Trophoblast cell (in vitro differentiated cells and primary cell): ENCODE measurements at places on chromosomes 5 and 9.
A peak's percentile ranks its signal among the peaks of the same experiment; 100 is the strongest.

DNA sequence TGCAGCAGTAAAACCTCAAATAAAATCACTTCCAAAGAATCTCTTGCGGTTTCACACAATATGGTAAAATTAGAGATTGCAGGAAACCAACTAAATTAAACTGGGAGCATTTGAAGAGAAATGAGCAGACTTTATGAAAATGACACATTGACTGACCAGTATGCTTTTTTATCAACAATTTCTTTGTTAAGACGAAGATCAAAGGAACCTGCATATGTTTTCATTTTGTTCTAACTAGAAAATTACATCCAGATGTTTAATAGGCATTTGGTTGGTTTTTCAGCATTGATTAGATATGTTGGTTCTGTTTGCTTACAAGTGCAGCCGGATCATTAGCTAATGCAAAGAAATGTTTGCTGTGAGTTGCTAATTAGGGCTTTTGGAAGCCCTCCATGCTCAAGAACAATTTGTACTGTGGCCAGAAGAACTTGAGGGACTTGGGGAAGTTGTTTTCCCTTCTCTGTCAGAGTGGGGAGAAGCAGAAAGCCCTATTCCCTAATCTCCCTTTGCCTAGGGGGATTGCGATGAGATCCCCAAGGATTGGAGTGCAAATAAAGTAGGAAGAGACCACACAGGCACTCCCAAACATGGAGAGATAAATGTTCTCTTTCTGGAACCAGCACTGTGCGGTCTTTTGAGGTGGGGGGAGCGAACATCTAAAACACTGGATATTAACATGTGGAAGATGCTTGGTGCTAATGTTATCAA is 4.5 kb upstream of the TLE1 start:
- DNase-seq: no peak

DNA sequence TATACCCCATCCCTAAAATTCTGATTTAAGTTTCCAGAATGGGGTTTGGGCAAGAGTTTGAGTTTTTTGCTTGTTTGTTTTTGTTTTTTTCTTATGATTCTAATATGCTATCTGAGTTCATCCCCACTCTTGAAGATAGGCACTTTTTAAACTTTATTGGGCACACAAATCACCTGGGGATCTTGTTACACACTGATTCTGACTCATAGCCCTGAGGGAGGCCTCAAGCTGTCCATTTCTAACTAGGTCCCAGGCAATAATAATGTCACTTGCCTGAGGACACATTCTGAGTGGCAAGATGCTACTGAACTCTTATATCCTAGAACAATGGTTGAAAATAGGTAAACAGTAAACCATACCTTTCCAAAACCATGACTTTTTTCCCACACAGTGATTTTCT is 22.8 kb upstream of the ABLIM3 start:
- peak; percentile 70 for DNase-seq

- DNase-seq: no peak
Measured at GRCh38 chr5:81717860-81718259, 33.0 kb downstream of the SSBP2 start.

DNA sequence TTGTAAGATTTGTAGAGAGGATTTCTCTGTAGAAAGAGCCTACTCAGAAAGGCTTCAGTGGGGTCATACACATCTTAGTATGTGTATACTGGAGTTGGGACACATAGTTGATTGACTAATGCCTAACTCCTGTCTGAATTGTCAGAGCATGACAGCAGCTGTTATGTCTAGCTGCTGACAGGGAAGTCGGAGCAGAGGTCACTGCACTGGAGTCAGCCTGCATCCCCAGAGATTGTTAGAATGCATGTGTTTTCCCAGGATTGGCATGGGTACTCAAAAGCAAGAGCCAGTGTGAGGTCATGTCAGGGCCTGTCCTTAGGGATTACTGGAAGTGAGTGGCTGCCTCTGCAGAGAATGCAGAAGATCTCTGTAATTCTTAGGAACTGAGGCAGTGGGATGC is 82.7 kb downstream of the ITGA1 start:
- peak; percentile 97 for DNase-seq

DNA sequence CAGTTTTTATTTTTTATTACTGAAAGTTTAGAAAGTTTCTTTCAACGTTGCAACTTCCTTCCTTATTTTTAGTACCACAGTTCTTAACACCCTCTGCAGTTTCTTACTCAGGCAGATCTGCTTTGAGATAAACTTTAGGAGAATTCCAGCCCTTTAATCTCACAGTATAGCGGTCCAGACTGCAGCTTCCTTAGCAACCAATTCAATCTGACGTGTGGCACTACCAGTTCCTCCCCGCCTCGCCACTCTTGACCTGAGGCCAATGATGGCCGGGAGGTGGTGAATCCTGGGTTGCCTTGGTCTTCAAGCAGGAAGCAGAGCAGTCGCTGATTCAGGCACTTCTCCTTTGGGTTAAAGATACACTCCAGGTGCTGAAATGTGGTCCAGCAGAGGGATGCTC is 334.3 kb upstream of the TRPC7 start:
- DNase-seq: no peak

DNA sequence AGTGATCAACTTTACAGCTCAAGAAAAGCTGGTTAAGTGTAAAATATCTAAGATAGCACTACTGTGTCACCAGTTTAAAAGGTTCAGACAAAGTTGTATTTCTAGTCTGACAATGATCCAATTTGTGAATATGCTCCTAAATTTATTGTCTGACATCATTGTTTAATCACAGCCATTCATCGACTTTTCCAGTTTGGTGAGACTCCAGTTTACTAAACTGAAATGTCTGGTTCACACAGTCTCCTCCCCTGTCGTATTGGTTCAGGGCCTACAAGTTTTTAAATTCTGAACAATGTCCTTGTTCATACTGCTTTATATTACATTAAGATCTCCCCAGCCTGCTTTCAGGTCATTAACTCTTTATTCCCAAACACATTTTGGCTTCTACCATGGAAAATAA is 161.4 kb downstream of the CHSY3 start:
- no peak for DNase-seq

DNA sequence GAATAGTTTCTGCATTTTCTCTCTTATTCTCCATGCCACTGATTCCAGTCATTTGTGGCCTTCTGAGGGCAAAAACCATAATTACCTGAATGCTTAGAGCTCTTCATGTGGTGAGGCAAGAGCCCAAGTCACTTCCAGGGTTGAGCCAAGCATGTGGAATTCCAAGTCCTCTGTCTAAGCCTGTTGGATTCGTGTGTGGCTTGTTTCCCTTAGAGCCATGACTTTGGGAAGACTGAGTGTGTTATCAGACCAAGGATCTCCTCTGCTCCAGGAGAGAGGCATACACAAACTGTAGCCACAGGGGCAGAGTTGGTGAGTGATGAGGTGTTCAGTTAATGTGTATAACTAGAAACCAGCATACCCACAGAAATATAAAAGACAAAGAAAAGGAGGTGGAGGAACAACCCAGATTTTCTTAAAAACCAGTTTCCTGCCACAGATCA is 27.1 kb downstream of the SLC22A5 start:
- peak; percentile 92 for DNase-seq

DNA sequence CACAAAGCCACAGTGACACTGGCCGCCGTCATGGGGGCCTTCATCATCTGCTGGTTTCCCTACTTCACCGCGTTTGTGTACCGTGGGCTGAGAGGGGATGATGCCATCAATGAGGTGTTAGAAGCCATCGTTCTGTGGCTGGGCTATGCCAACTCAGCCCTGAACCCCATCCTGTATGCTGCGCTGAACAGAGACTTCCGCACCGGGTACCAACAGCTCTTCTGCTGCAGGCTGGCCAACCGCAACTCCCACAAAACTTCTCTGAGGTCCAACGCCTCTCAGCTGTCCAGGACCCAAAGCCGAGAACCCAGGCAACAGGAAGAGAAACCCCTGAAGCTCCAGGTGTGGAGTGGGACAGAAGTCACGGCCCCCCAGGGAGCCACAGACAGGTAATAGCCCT is 26.1 kb downstream of the HRH2 start:
- no peak for DNase-seq

DNA sequence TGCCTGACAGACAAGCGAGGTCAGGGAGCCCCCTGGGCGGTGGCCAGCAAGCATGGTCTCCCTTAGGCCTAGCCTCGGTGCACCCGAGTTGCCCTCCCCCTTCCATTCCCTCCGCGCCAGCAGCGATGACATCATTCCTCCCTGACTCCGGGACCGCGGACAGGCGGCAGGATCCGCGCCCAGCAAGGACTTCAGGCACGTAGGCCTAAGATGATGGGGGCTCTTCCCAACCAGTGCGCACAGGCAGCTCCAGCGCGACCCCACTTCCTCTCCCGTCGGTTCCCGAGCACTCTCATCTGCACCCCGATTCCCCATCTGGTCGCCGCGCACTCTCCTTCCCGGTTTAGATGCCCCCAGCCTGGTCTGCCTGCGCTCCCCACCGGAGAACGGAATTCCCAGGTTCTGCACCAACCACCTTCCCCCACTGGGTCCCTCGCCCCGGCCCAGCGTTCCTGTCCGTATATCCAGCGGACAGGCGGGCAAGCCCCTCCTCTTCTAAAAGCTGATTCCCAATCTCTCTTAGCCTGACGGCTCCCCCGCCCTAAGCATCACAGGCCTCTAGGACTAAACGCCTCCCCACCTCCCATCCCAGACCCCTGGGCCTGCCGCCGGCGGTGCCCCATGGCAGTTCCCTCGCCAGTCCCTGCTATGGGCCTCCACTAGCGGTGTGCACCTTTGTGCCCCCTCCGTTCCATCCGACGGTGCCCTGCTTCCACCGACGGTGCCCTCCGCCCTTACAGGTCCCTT is 931 bp downstream of the FAM219A start:
- peak; percentile 73 for DNase-seq

DNA sequence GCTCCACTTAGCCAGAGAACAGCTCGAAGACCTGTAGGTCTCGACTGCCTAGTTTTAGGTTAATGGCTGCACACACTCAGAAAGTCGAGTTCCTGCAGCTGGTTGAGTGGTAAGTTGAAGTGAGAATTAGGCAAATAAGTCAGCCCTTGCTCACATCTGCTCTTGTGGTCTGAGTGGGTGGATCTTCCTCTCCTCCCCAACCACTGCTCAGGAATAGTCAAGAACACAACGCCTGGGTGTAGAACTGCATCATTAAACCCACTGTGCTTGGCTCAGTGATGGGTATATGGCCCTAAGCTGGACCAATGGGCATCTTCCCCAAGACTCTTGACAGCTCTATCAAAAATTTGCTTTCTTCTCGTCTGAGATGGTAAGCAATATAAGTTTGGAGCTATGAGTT is 20.9 kb upstream of the ADAM19 start:
- no peak for DNase-seq

GRCh38 chr5:139551191-139551889 is 9.8 kb upstream of the UBE2D2 start:
- DNase-seq: no peak

- no peak for DNase-seq
Measured at GRCh38 chr5:77498952-77499351, 6.8 kb upstream of the WDR41 start.

DNA sequence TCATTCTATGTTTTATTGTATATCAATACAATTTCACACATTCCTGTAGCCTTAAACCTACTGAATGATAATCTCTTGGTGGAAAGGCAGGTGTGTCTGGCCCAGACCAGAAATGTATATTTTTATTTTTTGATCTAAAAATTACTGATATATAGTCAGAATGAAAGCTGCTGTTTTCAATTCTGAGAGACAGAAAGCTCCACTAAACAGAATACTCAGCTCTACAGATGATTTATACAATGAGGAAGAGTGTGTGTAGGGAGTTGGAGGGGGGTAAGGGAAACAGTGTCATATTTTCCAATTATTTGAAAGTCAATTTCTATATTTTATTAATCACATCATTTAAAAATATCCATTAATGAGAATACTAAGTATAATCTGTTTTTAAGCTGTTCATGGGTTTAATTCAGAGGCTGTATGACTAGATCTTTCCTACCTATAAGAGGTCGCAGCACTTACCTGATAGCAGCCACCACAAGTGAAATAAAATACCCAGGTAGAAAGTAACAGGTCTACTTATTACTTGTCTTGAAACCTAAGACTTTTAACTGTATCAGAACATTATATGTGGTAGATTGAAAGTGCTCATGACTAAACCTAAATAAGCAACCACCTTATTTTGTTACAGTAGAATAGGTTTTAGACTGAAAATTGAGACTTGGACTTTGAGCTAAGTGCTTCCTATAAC is 183.4 kb downstream of the TMC1 start:
- DNase-seq: no peak

- no peak for DNase-seq
Measured at GRCh38 chr9:70802206-70802605, 319.2 kb downstream of the TRPM3 start.

DNA sequence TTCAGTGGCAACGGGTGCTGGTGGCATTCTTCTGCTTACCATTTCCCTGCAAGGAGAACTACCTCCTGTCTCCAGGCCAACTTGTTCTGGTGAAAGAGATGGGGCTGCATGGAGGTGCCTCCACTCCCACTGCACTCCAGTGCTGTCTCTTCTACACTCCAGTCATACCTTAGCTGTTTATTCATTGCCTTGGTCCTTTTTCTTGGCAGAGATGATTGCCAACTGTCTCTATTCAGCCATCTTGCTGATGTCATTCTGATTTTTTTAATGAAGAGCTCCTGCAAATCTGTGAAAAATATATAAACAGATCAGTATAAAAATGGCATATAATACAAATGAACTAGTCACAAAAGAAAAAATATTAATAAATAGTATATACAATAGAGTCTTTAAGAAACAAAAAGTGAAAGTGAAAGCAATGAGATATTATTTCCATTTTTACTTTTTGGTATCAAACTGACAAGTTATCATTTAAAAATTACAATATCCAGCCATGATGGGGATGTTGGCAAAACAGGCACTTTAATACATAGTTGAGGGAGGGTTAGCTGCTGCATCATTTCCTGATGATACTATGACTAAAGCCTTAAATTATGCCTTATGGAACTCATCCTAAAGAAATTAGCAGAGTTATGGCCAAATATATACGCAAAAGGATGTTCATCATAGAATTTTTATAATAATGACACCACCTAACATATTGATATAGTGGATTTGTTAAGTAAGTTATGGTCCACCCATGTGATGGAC is 109.4 kb downstream of the CARTPT start:
- DNase-seq: no peak

DNA sequence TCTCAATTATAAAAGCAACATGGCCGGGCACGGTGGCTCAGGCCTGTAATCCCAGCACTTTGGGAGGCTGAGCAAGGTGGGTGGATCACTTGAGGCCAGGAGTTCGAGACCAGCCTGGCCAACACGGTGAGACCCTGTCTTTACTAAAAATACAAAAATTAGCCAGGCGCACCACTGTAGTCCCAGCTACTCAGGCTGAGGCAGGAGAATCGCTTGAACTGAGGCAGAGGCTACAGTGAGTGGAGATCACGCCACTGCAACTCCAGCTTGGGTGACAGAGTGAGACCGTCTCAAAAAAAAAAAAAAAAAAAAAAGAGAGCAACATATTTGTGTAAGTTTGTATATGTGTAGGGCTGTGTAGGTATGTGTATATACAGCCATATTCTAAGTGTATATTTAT is 7.5 kb downstream of the RPS6 start:
- DNase-seq: no peak

- DNase-seq: peak; percentile 16
Measured at GRCh38 chr9:88403340-88403739, 15.1 kb downstream of the SPIN1 start.

DNA sequence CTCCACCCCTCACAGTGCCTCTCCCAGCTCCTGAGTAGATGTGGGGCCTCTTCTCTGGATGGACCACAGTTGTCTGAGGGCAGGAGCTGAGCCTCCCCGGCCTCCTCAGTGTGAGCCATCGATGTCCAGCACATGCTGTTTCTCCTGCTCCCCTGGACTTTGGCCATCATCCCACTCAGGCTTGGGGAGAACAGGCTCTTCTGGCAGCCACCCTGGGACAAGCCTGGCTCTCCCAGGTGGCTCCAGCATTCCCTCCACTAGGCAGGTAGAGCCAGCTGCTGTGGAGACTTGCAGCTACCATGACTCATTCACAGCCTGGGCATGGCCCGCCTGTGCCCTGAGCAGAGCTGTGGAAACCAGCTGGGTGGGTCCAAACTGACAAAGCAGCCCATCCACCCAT is 77.0 kb downstream of the CSNK1A1 start:
- DNase-seq: peak; percentile 90
